Activated T-cell treated with anti-CD3 and anti-CD28 coated beads for 4 hours (primary cell): ENCODE measurements at places on chromosomes 2 and 18.

DNA sequence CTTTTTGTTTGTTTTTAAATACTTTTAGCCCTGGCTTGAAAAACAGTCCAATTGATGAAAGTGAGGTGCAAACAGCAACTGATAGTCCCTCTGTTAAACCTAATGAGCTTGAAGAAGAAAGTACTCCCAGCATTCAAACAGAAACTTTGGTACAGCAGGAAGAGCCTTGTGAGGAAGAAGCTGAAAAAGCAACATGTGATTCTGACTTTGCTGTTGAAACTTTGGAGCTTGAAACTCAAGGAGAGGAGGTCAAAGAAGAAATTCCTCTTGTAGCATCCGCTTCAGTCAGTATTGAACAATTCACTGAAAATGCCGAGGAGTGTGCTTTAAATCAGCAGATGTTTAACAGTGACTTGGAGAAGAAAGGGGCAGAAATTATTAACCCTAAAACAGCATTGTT is 30.6 kb upstream of the DYSF start:
- DNase-seq: no peak

GRCh38 chr2:149732001-149732685 is 144.6 kb upstream of the MMADHC start:
- no peak for DNase-seq

GRCh38 chr2:92073036-92073814 is 2798.0 kb upstream of the TEKT4 start:
- DNase-seq: no peak

GRCh38 chr2:218006741-218007140 is 3.9 kb upstream of the TNS1 start:
- no peak for DNase-seq

GRCh38 chr2:240642061-240642805 is 17.0 kb downstream of the GPR35 start:
- DNase-seq: no peak

- no peak for DNase-seq
These were observed 7.0 kb upstream of the CIDEA start for GRCh38 chr18:12246849-12247808.

DNA sequence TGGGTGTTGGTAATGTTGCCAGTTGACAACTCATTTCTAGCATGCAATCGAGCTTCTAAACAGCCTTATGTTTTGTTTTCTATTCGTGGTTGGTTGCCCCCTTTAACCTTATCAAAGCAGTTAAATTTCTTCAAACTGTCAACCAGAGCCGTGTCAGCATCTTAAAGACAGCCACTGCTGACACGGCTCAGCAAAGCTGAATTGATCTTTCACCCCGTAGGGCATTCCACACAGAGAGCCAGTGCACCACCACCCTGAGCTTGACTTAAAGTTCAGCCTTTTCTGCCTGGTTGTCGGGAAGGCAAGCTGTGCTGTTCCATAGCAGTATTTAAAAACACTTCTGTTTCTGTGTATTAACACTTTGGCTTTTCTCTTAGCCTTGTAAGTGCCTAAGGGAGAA is 355.0 kb upstream of the CHST9 start:
- no peak for DNase-seq

DNA sequence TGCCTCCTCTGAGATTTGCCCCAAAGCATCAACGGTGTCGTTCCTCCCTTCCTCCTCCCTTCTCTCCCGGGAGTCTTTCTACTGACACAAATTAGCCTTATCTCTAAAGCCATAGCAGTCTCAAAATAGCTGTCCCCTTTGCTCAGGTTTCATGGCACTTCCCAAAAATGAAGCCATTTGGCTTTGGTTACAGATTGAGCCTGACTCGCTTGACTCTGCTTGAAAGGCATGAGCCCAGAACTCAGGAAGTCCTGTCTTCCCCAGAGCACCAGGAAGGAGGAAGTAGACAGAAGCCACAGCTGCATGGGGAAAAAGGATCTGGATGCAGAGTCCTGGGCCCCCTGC is 234.4 kb upstream of the RGPD4 start:
- no peak for DNase-seq

DNA sequence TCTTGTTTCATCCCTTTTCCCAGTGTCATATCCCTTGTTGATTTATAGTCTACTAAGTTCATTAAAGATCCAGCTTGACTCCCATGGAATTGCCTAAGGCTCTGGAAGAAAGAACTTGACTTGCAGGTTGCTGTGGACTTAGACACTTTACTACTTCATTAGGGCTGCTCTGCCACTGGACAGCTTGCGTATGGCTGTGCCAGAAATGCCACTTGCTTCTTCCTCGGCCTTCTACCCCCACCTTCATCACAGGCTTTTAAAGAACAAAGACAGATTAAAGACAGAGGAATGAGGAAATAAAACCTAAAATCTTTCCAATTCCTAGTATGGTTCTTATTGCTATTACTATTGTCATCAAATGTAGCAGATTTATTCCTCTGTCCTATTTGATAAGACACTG is 591.7 kb downstream of the BCL11A start:
- no peak for DNase-seq

GRCh38 chr2:121479882-121480522 is 50.7 kb upstream of the RNU4ATAC start:
- no peak for DNase-seq
